IPS DF 6.9 (cell line): ENCODE measurements at places on chromosomes 6 and 20.

DNA sequence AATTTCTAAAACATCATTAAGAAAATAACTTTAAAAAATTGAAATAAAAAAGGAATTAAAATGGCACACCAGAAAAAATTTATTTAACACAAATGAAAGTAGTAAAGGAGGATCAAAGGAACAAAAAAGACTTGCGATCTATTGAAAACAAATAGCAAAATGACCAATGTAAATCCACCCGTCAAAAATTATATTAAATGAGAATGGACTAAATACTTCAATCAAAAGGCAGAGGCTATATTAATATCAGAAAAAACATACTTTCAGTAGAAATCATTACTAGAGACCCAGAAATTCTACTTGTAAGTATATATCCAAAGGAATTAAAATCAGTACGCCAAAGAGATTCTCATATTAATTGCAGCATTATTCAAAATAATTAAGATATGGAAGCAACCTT lies 293.1 kb upstream of the SOX4 start:
- no peak for DNase-seq

DNA sequence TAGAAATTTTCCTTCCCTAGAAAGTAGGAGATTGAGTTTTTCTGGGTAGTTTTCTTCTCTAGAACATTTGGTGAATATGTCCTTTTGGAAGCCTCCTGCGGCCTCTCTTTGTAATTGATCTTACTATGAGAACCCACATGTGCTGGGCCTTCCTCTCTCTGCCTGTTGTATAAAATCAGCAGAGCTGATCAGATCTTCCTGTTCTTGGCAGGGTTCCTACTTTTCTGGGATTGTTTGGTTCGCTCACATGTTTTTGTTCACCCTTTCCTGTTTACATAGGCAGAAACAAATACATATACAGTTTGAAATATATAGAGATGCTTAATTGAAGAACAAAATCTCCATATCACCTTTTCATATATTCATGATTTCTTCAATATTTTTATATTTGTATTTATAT lies 57.8 kb downstream of the IL22RA2 start:
- no peak for DNase-seq

DNA sequence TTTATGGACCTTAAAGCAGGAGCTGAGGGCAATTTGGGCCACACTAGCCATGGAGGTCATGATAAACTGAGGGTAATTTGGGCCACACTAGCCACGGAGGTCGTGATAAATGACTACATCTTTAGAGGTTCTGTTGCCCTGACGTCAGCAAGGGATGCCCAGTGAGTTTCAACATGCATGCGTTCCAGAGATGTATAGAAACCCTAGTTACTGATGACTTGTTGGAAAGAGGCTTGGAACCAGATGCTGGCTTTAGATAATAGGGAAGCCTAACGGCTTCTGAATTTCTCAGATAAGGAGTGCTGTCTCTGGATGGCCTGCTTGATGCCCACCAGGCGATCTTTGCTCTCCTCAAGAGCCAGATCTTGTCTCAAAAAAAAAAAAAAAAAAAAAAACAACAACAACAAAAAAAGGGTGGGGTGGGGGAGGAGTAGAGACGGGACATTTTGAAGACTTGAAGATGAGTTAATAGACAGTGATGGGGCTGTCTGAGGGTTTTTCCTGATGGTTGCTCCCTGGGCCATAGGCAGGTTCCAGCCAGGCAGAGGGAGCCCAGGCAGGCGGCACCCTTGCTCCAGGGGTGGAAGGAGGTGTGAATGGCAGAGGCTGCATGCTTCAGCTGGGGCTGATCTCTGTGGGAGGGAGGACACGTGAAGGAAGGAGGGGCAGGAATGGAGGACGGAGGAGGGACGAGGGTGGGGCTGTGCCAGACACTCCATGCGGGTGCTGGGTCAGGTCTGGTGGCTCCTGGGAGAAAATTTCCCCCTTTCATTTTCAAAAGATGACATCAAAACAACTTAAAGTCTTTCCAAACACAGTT lies 27.0 kb upstream of the FRMD1 start:
- no peak for DNase-seq

DNA sequence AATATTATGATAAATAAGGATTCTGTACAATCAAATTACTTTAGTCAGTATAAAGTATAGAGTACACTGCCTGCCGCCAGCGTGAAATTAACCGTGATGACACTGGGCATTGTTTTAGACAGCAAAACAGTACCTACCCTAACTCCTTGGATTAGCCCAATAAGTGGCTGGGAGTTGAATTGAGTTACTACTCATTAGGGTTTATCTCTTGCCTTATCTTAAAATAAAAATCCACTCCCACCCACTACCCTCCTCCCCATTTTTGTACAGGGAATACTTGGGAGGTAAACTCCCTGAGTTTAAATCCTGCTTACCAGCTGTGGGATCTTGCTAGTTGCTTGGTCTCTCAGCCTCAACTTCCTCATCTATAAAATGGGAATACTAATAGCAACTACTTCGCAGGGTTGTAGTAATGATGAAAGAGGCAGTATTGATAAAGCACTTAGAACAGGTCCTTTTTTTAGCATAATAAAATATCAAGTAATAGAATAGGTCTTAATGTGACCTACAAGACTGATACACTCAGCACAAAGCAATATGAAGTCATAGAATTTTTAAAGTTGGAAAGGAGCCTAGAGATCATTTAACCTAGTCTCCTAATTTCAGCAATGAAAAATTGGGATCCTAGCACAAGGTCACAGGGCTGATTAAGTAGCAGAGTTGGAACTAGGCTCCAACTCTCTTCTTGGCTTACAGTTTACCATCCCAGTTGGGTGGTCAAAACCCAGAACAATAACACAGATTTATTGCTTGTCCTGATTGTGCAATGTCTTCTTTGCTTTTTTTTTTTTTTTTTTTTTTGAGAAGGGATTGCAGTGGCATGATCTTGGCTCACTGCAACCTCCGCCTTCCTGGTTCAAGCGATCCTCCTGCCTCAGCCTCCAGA lies 23.8 kb downstream of the PHACTR2 start:
- no peak for DNase-seq

DNA sequence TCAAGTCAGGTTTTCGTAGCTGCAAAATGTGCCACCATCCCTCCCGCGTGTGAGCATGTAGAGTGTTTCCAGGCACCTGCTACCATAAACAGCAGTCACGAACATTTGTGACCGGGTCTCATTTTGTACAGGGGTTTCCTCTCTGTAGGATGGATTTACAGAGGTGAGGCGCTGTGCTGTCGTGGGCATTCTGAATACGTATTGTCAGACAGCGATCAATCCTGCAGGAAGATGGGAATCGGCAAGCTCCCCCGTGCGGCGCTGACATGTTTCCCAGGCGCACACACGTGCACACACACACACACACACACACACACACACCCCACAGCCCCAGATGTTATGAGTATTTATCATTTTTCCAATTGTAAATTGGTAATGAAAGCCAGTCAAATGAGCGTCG lies 15.8 kb downstream of the ANKRD60 start:
- no peak for DNase-seq

DNA sequence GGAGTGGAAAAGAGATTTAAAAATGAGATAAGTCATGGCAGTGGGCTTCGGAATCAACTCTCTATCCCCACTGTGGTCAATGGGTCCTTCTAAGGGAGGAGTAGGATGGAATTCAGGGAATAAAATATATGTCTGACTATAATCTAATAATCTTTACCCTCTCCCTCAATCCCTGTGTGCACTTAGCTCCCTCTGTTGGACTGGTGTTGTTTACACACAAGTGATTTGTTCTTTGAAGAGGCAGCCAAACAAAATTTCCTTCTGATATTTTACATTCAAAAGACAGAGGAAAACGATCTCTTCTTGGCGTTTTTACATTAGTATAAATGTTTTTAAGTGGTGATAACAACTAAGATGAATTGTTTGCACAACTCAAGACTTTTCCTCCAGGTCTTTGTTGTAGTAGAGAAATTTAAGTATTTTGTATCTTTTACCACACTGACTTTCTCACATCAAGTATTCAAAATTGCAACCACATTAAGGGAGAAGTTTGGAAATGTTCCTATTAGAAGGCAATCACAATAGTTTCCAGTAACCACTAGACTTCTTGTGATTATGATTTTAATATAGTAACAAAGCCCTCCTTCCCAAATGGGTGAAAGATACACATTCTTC lies 317.8 kb downstream of the CENPW start:
- DNase-seq: no peak

- no peak for DNase-seq
Measured at GRCh38 chr6:93418408-93419303, 703 bp downstream of the EPHA7 start.

DNA sequence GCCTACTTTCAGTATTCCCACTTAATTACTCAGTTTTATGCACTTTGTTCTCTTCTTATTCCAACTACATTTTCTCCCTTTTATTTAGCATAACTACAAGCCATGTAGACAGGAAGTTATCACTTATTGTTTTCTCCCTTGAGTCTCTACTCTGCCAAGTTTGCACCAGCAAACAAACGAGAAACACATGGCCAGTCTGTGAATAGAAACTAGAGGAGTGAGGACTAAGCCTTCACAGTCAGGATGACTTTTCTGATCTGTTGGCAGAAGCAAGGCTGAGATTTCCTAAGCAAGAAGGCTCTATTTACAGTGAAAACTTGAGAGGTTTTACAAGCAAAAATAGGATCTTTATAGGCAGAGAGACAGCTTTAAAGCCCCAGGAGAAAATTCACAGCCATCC lies 69.8 kb upstream of the TINAG start:
- DNase-seq: no peak

GRCh38 chr6:119858901-119859300 lies 509.3 kb upstream of the MAN1A1 start:
- no peak for DNase-seq

GRCh38 chr6:157603314-157603940 lies 219.6 kb upstream of the SNX9 start:
- DNase-seq: no peak

GRCh38 chr6:42138630-42139619 lies 3.5 kb downstream of the C6orf132 start:
- DNase-seq: no peak

DNA sequence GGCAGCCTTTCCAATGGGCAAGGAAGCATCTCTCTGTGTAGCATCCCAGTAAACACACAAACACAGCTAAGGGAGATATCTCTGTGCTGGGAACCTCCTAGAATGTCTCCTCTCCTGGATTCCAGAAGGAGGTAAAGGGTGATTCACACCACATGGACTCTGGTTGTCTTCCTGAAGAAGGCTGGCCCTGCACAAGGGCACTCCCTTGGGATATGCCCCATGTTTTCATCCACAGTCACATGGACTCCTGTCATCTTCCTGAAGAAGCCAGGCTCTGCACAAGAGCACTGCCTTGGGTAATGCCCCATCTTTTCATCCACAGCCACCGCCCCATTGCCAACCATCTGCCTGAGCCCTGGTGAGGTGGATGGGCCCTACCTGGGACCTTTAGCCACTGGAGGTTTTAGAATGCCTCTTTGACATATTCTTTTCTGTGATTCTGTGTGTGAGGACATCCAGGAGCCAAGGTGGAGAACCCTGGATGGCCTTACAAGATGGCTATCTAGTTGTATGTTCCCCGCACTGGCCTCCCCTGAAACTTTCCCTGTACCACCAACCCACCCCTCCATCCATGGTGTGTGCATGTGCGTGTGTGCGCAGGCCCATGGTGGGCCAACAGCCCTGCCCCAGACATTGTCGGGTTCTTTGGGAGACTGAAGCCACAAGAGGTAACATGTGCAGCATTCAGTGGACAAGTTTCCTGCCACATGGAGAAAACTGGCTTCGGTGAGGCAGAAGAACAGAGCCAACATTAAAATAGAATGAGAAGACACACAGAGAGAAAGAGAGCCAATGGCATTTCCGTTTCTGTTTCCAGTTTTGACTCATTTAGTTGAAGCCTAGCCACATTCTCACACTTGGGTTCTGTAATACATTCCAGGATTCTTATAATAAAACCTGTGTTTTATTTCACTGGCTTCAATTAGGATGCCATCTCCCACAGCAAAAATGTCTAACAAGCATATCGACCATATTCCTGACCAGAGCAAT lies 110.2 kb upstream of the CST7 start:
- DNase-seq: no peak

DNA sequence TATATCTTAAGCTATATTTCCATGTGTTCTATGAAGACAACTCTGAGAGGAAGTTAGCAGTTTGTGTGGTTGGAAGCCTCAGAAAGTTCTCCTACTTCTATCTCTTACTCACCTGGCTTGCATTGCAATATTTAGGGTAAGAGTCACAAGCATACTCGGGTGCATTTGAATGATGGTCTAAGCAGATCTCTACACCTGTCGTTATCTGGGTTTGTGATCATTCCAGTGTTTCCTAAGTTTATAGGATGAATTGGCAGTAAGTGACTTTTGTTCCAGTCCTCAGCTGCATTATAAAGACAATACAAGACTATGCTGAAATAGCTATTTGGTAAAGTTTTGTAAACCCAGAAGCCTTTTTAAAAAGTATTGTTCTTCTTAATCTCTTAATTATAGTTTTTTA lies 36.9 kb downstream of the CBFA2T2 start:
- no peak for DNase-seq

DNA sequence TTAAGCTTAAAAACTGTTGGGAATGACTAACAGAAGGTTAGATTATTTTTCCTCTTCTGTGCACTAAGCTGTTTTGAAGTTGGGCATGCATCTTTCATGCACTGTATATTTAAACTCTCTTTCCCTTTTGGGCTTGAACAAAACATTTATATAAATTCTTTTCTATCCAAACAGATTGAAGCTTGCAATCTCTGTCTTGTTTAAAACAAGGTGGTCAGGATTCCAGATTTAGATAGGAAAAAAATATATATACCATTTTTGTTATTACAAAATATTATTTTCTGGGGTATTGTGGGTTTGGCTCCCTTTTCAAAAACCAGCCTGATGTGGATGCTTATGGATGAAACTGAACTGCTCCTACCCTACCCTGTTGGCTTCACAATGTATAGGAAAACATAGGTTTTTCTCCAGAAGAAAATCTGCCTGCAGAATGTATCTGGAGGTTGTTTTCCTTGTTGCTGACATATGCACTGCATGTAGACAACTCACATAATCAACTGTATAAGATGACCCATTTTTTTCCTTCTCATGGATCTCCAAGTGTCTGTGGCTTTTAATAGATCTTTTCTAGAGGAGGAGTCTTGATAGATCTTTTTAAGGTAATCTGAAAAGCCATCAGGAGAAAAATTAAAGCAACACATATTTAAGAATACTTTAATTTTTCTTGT lies 146.3 kb downstream of the PRL start:
- no peak for DNase-seq

DNA sequence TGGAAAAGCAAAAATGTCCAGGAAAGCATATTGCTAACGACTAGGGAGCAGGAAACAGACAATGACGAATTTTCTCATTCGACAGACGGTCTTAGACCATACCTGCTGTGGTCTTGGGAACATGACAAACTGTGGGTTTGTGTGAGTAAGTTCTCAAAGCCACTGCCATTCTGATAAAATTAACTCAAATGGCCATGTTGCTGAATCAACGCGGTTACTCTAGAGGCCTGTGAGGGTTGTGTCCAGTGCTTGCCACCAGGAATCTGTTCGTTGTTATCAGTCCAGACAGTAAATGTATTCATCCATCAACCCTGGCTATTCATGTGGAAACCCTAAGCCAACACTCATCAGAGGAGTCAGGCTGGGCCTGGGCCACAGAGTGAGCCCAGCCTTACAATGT lies 124.3 kb downstream of the MYLK4 start:
- no peak for DNase-seq
